ENCODE measurements at places on chromosomes 6 and 20.
A peak's percentile ranks its signal among the peaks of the same experiment; 100 is the strongest.

DNA sequence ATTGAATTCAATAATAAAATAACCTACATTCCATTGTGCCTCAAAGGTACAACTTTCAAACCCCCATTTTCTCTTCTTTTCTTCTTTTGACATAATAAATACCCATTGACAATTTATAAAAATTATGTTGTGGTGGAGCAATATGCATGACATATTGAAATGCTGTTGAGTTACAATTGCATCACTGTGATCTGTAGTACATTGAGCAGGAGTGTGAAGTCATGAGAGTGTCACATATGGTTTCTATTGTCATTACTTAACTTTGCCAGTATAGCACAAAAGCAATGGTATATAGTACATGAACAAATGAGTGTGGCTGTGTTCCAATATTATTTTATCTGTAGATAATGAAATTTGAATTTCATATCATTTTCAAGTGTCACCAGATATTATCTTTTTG, 441.3 kb downstream of the GJA1 start:
- DNase-seq, result no peak

DNA sequence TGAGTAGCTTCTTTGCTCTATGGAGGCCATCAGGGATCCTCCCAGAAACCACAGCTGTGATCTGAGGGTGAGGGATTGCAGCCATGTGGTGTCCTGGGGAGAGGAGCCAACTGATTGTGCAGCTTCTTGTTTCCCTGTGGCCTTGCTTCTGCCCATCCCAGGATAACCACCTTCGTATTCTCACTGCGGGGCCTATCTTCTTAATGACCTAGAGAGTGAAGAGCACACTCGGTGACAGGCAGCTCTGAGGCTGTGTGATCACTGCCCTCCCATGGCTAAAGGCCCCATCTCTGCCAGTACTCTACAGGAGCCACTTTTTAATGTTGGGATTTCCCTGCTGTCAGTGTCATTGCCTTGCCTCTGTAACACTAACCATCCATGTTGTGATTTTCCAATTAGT, 5.3 kb upstream of the RAET1L start:
- no peak for DNase-seq

DNA sequence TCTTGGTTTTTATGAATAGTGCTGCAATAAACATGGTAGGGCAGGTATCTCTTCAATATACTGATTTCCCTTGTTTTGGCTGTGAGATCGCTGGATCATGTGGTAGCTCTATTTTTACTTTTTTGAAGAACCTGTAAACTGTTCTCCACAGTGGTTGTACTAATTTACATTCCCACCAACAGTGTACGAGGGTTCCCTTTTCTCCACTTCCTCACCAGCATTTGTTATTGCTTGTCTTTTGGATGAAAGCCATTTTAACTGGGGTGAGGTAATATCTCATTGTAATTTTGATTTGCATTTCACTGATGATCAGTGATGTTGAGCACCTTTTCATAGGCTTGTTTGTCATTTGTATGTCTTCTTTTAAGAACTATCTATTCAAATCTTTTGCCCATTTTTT, 8.0 kb upstream of the ARG1 start:
- no peak for DNase-seq

DNA sequence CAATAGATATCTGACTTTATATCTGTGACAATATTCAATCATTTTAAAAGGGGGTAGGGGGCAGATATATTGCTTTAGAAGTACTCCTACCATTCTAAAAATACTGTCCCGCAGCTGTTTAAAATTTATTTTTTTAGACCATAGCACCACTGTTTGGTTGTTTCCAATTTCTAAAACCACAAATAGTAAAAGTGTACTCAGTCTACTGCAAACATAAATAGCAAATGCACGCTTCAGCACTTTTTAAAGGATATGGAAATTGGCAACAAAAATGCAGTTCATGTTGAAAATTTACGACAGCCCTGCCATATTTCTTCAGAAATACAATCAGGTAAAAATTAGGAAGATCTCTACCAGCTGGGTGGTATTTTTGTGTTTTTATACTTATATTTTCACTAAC, 132.0 kb upstream of the RUNX2 start:
- DNase-seq, result no peak

DNA sequence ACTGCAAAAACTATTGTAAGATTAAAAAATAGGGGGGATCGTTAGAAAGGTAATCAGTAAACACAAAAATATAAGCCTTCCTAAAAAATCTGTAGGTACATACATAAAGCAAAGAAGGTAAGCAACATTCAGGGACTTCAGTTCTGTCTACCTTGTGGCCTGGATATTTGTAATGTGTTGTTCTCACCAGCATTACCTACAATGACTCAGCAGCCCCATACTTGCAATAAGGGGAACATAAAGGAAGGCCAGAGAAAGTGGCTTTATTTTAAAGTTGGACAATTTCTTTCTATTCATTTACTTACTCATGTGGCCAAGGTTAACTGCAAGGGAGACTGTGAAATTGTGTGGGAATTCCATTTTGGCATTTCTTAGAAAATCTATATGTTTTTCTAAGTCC, 277.2 kb upstream of the PREP start:
- no peak for DNase-seq

DNA sequence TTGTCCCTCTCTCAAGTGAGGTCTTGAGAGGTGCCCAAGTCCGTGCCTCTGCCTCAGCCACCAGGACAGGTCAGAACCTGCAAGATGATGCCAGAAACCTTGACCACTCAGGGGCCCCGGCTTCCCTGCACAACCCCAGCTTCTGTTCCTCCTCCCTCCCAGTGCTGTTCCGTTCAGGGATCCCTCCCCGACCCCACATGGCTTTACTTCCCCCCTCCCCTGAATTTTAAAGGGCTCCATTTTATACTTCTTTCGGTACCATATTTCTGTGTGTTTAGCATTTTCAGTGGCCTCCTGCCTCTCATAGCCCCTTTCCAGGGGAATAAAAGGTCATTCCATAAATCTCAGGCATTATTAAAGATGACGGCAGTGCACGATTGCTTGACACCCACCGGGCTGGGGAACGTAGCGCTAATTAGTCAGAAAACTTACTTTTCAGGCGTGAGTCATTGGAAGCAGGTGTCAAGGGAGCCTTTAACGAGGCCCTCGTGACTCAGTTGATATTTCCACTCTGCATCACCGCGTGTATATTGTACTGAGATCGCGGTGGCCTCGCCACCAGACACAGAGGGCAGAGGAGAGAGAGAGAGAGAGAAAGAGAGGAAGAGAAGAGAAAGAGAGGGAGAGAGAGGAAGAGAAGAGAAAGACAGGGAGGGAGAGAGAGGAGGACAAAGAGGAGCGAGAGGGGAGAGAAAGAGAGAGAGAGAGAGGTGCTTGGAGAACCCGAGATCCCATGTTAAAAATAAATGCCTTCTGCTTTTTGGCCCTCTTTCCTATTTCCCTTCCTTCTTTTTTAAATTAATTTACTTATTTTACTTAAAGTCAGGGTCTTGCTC, 21.3 kb downstream of the KCNG1 start:
- DNase-seq, result no peak

GRCh38 chr6:14664112-14664601, 546.6 kb downstream of the CD83 start:
- no peak for DNase-seq

GRCh38 chr6:136137008-136137692, 113.0 kb downstream of the MTFR2 start:
- no peak for DNase-seq

GRCh38 chr6:128742900-128743299, 140.0 kb upstream of the LAMA2 start:
- DNase-seq, result no peak

DNA sequence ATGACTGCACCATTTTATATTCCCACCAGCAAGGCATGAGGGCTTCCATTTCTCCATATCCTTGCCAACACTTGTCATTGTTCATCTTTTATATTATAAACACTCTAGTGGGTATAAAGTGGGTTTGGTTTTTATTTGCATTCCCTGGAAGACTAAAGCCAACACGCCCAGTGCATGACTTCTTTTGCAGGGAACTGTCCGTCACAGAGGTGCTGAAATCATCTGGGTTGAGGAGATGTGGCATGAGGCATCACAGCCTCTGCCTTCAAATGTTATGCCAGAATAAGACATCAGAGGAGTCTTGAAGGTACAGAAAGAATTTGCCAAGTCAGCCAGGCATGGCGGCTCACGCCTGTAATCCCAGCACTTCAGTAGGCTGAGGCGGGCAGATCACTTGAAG, 29.9 kb upstream of the FAM210B start:
- no peak for DNase-seq

DNA sequence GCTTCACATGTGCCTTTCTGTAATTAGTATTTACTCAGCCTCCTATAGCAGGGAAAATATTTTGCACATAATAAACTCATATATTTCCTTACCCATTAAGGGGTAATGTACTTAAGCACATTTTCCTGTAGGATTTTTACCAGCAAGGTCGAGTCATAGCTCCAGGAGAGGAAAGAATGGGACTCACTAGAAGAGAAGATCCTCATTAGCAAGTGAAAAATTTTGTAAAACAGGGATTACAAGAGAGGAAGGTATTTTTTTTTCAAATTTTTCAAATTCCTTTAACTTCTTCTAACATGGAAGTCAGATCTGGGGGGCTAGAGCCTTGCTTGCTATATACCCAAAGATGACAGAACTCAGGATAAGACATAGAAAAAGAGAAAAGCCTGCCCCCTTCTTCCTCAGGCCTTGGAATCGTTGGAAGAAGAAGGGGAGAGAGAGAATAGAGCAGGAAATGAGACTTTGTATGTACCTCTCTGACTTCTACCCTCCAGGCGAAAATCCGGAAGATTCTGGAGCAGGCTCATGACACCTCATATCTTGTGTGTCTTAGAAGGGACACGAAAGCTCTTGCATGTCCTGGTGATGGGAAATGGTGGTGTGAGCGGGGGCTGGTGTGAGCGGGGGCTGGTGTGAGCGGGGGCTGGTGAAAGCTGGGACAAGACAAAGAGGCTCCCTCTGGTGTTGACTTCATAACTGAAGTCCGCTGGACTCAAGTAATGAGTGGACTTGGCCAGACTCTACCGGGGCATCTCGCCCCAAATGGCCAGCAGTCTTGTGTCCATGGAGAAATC, 256.9 kb upstream of the PLCB4 start:
- no peak for DNase-seq

DNA sequence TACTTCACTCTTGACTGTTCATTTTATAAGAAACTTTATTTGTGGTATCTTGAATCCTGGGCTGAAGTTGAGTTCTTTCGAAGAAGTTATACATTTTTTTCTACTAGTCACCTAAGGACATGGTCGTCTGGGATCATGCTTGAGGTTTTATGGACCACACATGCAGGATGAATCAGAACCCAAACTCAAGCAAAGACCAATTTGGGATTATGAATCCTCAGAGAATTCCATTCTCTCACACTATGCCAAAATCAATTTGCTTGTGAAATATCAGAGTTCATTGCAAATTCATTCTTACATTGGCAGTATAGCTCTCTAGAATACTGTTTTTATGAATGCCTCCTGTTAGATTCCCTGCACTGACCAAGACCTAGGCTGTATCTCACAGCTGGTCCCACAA, 114.3 kb upstream of the HDAC2 start:
- DNase-seq, result peak; percentile 21

DNA sequence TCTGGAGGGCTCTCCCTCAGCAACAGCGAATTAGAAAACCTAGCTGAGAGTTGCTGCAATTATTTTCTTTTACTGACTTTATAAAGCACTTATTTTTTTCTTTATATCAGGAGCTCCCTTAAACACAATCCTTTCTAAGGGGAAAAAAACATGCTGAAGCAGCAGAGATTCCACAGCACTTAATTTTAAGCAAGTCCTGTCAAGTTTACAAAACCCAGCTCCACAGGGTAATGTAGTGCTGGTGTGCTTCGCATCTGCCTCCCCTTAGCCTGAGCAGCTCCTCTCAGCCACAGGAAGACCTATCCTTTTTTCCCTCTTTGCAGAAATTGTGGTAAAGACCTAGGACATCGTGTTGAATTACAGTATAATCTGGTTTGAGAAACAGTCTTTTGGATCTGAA, 208.1 kb upstream of the SYNDIG1 start:
- DNase-seq, result no peak
